ENCODE measurements at places on chromosomes 3 and 15.

GRCh38 chr15:31211353-31211752, 109.8 kb upstream of the TRPM1 start:
- ATAC-seq, result no peak

DNA sequence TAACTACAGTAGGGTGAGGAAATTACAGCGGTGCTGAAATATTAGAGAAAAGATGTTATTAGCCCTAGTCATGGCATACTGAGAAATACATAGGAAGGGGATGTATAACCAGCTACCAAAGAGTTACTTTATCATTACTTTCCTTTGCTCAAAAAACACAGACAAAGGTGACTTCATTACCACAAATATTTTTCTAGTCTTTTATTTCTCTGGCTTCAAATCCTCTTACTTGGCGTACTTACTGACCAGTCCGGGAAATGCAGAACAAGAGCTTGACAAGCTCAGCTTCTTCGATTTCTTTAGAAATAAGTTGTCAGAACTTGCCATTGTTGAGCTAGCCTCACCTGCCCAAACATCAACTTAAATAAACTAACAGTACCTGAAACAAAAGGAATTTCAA, 142.1 kb upstream of the TMCO5A start:
- ATAC-seq, result no peak

DNA sequence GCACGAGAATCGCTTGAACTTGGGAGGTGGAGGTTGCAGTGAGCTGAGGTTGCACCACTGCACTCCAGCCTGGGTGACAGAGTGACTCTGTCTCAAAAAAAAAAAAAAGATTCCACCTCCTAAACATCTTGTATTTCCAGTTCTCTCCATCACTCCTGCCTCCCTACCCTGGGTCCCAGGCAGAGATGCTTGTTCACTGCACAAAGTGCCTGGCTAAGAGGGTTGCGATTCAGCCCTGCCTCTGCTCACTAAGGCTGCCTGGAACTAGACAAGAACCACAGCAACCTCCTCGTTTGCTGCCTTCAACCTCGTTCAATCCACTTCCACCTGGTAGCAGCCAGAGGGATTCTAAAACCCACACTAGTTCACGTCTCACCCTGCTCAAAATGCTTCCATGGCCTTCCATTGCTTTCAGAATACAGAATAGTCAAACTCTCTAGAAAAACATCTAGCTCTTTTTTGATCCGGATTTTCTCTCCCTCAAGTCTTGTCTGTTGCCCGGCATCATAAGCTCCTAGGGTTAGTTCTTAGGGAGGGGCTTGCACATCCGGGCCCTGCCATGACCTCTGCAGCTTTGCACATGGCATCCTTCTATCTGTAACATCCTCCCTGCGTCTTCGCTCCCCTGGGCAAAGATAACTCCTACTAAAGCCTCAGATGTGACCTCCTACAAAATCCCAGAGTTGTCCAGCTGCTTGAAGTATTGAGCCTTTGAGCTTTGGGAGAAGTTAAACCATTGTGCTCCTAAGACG, 1.0 kb upstream of the MCM2 start:
- ATAC-seq, result no peak

DNA sequence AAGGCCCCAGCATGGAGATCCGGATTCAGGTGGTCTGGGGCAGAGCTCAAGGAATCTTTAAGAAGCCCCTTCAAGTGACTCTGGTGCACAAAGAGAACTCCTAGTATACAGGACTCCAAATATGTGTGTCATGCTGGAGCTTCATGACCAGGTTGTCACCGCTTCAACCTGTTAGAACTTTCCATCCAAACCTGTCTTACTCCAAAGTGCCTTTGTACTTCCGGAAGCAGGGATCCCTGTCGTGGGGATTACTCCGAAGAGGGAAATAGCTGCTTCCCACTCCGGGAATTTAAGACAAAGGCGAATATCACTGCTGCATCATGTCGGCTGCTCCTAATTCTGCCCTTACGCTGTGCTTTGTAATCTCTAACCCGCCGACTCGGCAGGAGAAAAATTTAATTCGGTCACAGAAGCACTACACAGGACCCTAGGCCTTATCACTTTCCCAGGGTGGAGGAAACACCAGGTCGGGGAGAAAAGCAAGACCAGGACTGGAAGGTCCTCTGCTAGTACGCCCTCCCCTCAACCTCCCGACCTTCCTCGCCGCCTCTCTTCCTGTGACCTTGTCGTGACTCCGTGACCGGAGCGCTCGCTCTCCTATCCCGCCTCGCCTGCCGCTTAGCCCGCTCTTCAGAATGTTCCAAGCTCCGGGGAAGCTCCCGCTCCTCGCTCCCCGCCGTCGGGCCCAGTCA, 730 bp downstream of the HIGD1A start:
- peak; percentile 33 for ATAC-seq

- no peak for ATAC-seq
These were observed 37.7 kb upstream of the PARP14 start for GRCh38 chr3:122642935-122643334.

GRCh38 chr3:134833453-134834163, 38.5 kb downstream of the EPHB1 start:
- no peak for ATAC-seq

- ATAC-seq, result no peak
These were observed 809.7 kb downstream of the NR2F2 start for GRCh38 chr15:97140216-97140615.

- ATAC-seq, result no peak
These were observed 568.7 kb upstream of the BCHE start for GRCh38 chr3:166405896-166406295.

GRCh38 chr15:53746101-53746500, 13.4 kb downstream of the WDR72 start:
- no peak for ATAC-seq

DNA sequence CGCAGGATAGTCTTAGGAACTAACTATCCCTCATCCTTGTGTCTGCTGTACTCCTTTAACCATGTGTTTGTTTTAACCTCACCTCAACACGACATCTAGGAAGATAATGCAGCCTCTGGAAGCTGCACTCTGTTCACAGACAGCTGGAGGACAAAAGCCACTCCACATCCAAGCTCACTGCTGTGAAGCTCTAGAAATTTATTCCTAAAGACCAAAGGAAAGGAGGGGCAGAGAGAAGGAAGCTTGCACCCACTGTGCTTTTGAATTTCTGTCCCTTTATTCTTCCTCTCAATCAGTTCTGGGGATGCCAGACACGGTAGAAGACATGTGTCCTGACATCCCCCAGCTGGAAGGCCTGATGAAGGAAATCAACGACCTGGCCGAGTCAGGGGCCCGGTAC, 182.9 kb upstream of the CHRM5 start:
- ATAC-seq, result no peak

GRCh38 chr3:187958432-187959003, 195.4 kb upstream of the LPP start:
- ATAC-seq, result no peak

GRCh38 chr3:55543181-55543614, 56.1 kb upstream of the WNT5A start:
- ATAC-seq, result no peak

DNA sequence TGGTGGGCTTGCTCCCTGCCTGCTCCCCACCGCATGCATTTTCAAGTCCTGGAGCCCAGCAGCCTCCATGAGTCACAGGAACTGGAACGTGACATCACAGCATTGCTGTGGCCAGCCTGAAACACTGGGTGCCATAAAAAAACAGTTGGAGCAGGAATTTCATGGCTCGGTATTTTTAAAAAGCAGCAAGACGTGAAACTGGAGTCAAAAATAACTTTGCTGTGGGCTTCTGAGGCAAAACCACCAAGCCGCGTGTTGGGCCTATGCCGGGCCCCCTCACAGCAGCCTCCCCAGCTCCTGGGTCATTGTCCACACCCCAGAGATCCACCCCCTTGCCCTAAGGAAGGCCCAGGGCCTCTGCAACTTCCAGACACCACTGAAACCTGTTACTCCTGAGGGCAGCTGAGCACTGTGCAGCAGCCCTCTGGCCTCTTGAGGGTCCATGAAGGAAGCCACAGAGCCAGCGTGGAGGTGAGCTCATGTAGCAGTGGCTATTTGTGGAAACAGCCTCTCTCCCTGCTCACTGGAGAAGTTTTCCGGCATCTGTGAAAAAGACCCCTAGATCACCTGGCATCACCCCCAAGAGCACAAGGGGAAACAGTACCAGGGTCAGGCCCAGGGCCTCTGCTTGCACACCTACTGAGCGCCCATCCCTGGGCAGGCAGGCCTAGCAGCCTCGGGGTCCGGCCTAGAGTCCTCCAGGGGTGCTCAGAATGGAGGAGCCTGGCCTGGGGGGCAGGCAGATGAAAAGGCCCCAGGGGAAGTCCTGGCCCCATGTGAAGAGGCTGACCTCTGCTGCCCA, 34.0 kb upstream of the DUSP7 start:
- peak; percentile 68 for ATAC-seq

- ATAC-seq, result peak; percentile 59
These were observed 68.0 kb upstream of the MNS1 start for GRCh38 chr15:56532721-56533460.

GRCh38 chr3:38131621-38132369, 5.1 kb downstream of the ACAA1 start:
- ATAC-seq, result peak; percentile 25

GRCh38 chr3:51400166-51400565, 9.1 kb downstream of the RBM15B start:
- ATAC-seq, result no peak

DNA sequence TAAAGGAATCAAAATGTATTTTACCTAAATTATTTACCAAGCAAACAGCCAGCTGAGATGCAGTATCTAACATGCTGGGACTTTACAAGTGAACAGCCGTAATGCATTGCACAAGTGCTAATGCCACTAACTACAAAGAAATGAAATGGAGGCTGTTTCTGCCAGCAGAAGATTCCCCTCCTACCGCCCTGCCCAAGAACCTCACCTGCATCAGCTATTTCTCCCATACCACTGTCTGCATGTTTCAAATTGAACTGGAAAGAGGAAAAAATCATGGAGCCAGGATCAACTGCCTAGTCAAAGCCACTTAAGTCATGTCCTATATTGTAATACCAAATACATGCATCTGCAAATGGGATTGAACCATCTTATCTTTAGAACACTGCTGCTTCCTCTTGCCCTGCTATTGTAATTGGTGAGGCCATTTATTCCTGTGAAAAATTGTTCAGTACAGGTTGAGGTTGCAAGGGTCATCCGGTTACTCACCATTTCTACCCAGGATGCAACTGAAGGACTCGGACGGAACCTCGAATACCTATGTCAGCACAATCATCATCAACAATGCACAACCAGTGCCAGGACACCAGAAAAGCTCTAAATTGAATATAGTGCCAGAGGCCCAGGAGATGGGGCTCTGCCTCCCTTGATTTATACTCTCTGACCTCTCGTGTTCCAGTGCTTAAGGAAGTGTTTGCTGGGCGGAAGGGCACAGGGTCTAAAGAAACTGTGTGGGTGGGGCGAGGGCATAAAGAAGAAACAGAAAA, 27.5 kb downstream of the ANXA2 start:
- ATAC-seq, result no peak

GRCh38 chr3:50259432-50260026, 9.4 kb upstream of the SEMA3B start:
- ATAC-seq, result no peak

DNA sequence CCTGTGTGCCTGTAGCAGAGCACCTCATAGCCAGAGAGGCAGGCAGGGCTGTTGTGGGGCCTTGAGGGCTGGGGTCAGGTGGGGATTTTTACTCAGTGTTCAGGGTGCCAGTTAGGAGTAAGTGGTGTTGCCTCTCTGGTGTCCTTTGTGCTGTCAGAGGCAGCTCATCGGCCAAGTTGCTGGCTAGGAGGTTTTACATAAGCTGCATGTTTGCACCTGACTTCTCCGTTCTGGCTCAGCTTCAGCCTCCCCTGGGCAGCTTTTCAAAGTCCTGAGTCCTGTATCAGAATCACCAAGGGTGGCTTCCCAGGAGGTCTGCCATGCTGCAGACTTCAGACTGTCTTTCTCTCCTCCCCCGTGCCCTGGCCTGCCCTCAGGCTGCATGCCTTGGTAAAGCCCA, 242.6 kb upstream of the TPM1 start:
- no peak for ATAC-seq

- peak; percentile 54 for ATAC-seq
These were observed 166.4 kb downstream of the CADPS start for GRCh38 chr3:62708638-62709373.

- ATAC-seq, result no peak
These were observed 165.0 kb downstream of the NR1D2 start for GRCh38 chr3:24110051-24110450.

GRCh38 chr3:11559816-11560633, 83.7 kb downstream of the VGLL4 start:
- ATAC-seq, result no peak

DNA sequence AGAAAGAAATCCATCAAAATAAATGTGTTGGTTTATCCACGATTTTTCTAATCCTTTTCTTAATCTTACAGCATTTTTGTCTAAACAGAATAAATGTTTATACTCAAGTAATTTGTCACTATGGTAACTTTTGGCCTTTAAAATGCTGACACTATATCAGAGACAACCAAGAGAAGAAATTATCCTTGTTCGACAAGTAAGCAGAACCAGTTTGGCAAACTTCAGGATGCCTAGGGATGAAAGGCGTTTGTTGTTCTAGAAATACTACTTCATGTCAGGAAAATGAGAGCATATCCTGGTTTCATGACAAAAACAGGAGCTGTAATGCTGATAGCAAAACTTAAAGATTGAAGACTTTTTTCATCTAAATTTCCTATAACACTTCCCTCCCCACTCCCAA, 308.0 kb upstream of the ATP11B start:
- no peak for ATAC-seq

DNA sequence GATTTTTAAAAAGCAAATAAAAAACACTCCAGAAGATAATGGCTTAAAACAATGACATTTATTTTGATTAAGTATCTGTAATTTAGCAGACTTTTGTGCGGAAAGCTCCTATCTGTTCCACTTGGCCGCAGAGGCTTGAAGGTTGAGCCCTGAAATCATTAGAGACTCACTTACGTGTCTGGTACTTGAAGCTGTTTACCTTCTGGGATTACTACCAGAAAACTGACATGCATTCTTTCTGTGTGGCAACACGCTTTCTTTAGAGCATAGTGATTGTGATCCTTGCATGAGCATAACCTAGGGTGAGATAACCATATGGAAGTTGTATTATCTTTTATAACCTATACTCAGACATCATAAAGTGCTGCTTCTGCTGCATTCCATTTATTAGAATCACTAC, 298.5 kb downstream of the SI start:
- no peak for ATAC-seq

- no peak for ATAC-seq
These were observed 31.6 kb upstream of the ACP3 start for GRCh38 chr3:132285620-132285945.

- ATAC-seq, result no peak
These were observed 49.5 kb downstream of the CD86 start for GRCh38 chr3:122104515-122105194.

GRCh38 chr15:75671730-75672602, 24.3 kb downstream of the SNX33 start:
- no peak for ATAC-seq

- no peak for ATAC-seq
These were observed 302.8 kb upstream of the RBMS3 start for GRCh38 chr3:28978092-28978491.

- no peak for ATAC-seq
These were observed 24.3 kb upstream of the HEG1 start for GRCh38 chr3:125080077-125080476.
